ENCODE measurements at places on chromosomes 12 and 14. TPM values are rescaled to one million over a fixed set of nuclear protein-coding genes. Genes with fewer than 3 reads are reported as not detected.

DNA sequence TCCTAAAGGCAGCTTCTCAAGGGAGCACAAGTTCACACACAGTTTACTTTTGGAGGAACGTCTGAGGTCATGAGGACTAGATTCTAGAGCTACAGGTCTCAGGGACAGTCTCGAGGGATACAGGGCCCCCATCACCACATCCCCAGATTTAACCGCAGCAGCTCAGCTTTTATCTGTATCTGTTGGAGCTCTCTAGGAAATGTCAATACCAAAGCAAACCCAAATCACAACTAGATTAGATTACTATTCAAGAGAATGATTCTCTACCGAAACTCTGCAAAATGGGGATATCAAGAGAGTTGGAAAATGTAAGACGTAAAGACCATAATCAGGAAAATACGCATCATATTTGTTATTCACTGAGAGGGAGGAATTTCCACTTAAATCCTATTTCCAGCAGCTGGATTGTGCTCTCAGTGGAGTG, 4.0 kb upstream of the MYRFL start:
- no peaks in the 10 kb centered on the region for H3K4me1 ChIP-seq
- no peaks in the 10 kb centered on the region for H3K36me3 ChIP-seq
- H3K4me3 ChIP-seq: no peak overlapping the region
- H3K27ac ChIP-seq: no peak overlapping the region
- H3K27me3 ChIP-seq: no peaks in the 10 kb centered on the region

DNA sequence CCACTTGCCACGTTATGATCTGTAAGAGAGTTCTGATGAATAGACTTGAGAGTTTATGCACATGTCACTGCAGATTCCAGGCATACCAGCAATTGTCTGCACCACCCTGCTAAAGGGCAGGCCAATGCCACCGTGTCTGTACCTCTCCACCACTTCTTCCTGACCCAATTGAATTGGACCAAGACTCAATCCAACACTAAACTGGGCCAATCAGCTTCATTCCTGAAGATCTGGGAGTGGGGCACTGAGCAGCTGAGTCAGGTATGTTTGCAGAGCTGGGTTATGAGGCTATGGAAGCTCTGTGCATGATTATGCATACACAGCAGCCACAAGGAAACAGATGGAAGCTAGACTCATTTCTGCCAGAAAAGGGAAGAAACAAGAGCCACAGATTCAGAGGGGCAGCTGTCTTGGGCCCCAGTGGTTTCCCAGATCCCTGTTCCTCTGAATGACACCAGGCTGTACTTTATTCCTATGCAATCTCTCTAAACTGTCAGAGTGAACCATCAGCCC, 28.0 kb downstream of the DAO start:
- H3K4me1 ChIP-seq: peaks cover 3% of the 10 kb centered on the region
- H3K27me3 ChIP-seq: no peaks in the 10 kb centered on the region
- H3K36me3 ChIP-seq: peaks cover 10% of the 10 kb centered on the region
- H3K27ac ChIP-seq: no peak overlapping the region

GRCh38 chr12:105030820-105031807, 45.0 kb downstream of the NOPCHAP1 start:
- peaks cover 3% of the 10 kb centered on the region for H3K36me3 ChIP-seq
- no peak overlapping the region for H3K27ac ChIP-seq
- no peaks in the 10 kb centered on the region for H3K4me1 ChIP-seq
- H3K4me3 ChIP-seq: no peak overlapping the region

DNA sequence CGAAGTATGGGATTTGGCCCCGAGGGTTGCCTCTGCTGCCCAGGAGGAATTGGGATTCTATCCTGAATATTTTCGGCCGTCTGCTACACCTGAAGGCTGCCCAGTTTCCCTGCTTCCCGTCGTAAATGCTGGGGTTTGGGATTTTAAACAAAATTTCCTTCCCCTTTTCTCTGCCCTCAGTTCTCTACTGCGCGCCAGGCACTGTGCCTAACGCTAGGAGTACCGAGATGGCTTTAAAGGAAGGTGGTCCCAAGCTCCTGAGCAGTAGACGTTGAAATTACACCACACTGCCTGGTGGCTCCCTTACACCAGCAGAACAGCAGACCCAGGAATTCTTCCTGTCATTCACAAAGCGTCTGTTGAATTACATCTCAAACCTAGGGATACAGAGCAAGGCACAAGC, 566 bp upstream of the PRDM4 start:
- no peaks in the 10 kb centered on the region for H3K27me3 ChIP-seq
- H3K4me1 ChIP-seq: peaks cover 11% of the 10 kb centered on the region
- peak overlapping the region; percentile 65 for H3K27ac ChIP-seq

GRCh38 chr12:131959116-131959515, 9.4 kb downstream of the EP400 start:
- H3K27me3 ChIP-seq: no peaks in the 10 kb centered on the region
- DNase-seq: no peak
- H3K36me3 ChIP-seq: peaks cover 19% of the 10 kb centered on the region
- H3K4me1 ChIP-seq: peaks cover 6% of the 10 kb centered on the region

GRCh38 chr14:99516871-99517642, 35.8 kb downstream of the CCNK start:
- H3K4me3 ChIP-seq: no peak overlapping the region
- DNase-seq: no peak
- peaks cover 25% of the 10 kb centered on the region for H3K4me1 ChIP-seq
- no peaks in the 10 kb centered on the region for H3K27me3 ChIP-seq

Gene RNASE1
- total RNA-seq: 223 TPM
